ENCODE measurements at places on chromosomes 2 and 18. TPM values are rescaled to one million over a fixed set of nuclear protein-coding genes. Genes with fewer than 3 reads are reported as not detected.

GRCh38 chr18:21915546-21915945, 175.0 kb downstream of the MIB1 start:
- no peak for DNase-seq

- no peak for DNase-seq
Measured at GRCh38 chr18:75161256-75162028, 47.5 kb downstream of the PTGR3 start.

Gene GALNT3
- 17.3 TPM for total RNA-seq

DNA sequence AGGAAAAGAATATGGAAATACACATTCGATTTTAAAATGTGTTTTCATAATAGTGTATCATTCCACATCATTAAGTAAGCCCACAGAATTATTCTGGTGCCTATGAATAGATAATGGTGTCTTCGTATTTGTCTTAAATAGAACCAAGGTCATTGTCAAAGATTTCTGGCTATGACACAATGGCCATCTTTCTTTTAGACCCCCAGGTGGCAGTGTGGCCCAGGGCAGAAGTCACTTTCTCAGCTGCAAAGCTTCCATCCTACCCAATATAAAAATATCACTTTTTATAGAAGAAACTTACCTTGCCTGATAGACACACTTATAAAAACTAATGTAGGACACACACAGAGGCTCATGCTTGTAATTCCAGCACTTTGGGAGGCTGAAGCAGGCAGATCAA, 57.5 kb downstream of the ZRANB3 start:
- DNase-seq: no peak

Gene UGT1A6
- not detected for total RNA-seq

DNA sequence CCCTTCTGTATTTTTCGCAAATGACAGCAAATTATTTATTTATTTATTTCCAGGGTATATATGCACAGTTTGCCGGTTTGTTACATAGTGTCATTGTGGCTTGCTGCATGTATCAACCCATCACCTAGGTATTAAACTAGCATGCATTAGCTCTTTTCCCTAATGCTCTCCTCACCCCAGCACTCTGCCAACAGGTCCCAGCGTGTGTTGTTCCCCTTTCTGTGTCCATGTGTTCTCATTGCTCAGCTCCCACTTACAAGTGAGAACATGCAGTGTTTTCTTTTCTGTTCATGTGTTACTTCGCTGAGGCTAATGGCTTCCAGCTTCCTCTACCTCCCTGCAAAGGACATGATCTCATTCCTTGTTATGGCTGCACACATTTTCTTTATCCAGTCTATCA, 592.3 kb downstream of the TRIB2 start:
- DNase-seq: no peak
